ENCODE measurements at places on chromosomes 12 and 14. TPM values are rescaled to one million over a fixed set of nuclear protein-coding genes. Genes with fewer than 3 reads are reported as not detected.

The LBHD2 gene
- total RNA-seq = not detected

The BCL11B gene
- 5.9 TPM for total RNA-seq

The REM2 gene
- 1.1 TPM for total RNA-seq

DNA sequence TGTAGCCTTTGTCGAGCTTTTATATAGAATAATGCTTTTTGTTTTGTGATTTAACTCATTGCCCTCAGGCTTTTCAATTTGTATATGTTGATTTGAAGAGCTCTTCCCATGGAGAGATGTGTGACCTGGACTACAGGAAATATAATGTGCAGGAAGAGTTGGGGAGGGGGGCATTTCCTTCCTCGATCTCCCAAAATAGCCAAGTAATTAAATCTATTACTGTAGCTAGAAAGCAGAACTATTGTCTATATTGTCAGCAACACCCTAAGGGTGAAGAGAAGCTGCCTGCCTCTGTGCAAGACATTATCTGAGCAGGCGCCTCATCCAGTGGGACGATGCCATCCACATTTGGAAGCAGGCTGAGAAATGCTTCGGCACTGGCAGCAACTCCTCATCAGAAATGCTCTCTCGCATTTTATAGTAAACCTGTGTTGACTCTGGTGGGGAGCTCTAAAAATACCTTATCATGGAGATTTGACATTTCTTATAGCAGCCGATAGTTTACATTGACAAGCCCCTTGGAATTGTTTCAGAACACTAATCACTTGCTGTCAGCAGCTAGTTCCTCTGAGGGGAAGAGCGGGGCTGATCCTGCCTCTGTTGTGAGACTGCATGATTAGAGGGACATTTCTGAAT lies 392.5 kb upstream of the RGS6 start:
- DNase-seq = no peak

The NKX2-8 gene
- total RNA-seq = not detected

DNA sequence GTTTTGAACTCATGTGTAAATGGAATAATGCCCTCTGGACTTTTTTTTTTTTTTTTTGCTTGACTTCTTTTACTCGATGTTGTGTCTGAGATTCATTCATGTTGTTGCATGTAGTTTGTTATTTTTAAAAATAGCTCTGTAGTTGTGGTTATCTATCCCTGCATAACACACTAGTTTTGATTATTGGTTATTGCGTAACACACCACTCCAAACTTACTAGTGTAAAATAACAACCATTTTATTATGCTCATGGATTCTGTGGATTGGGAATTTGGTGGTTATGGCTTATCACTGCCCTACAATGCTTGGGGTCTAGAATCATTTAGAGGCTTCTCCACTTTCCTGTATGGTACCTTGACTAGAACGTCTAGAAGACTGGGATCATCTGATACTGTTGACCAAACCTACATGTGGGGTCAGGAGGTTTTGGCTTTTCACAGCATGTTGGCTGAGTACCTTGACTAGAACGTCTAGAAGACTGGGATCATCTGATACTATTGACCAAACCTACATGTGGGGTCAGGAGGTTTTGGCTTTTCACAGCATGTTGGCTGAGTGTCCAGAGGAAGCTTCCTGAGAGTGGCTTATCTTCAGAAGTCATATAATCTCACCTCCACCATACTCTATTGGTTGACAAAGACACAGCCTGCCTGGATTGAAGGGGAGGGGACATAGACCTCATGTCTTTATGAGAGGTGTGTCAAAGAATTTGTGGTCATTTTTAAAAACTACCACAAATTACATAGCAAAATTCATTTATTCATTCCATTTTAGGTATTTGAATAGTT lies 11.6 kb downstream of the VRK1 start:
- no peak for DNase-seq

- no peak for DNase-seq
Observed at GRCh38 chr12:11808931-11809330, 159.5 kb downstream of the ETV6 start.

DNA sequence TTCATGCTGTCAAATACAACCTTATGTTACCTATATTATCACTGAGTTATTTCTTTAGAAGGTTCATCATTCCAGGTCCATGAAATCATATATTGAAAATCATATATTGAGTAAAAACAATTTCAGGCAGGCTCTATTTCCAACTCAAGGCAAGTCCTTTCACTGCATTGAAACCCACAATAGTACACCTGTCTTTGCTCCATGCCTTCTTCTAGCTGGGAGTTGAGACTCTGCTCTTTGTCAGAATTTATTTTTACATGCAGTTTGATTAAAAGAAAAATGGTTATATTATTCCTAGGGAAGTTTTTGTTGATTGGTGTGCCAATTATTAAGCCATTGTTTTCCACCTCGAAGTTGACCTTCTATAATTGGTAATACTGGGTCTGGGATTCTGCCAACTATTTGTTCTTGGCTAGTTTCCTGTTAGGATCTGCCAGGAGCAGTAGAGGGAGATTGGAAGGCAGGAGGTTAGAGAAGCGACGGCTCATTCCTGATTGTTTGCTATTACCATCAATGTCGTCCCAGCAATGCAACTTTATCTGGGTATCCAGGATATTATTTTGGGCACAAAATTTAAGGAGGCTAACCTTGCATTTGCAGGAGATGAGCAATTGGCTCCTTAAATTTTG lies 79.5 kb upstream of the MIS18BP1 start:
- no peak for DNase-seq

DNA sequence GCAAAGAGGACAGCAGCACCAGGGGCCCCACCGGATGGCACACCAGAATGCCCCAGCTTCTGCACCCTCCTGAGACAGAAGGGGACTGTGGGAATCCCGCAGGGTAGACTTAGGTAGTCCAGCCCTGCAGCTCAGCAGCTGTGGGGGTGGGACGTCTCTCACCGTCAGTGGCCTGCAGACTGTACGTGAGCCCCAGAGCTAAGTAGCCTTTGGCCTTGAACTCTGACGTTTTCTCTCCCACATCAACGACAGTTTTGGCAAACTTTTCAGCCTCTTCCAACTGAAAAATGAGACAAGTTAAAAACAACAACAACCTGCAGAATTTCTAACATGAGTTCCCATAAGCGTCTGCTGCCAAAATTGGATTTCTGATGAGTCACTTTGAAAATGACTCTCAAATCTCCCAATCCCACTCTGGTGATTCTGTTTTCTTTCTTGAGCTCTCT lies 161.4 kb downstream of the TTC7B start:
- DNase-seq = no peak

The GCH1 gene
- total RNA-seq = 8.1 TPM

GRCh38 chr12:19507823-19508222 lies 68.5 kb downstream of the AEBP2 start:
- DNase-seq = no peak

The TAC3 gene
- 9.7 TPM for total RNA-seq

GRCh38 chr12:119659289-119659897 lies 8.5 kb upstream of the PRKAB1 start:
- DNase-seq = no peak

- no peak for DNase-seq
Observed at GRCh38 chr12:116066381-116067230, 210.9 kb downstream of the MED13L start.

The CCDC60 gene
- 0.78 TPM for total RNA-seq

DNA sequence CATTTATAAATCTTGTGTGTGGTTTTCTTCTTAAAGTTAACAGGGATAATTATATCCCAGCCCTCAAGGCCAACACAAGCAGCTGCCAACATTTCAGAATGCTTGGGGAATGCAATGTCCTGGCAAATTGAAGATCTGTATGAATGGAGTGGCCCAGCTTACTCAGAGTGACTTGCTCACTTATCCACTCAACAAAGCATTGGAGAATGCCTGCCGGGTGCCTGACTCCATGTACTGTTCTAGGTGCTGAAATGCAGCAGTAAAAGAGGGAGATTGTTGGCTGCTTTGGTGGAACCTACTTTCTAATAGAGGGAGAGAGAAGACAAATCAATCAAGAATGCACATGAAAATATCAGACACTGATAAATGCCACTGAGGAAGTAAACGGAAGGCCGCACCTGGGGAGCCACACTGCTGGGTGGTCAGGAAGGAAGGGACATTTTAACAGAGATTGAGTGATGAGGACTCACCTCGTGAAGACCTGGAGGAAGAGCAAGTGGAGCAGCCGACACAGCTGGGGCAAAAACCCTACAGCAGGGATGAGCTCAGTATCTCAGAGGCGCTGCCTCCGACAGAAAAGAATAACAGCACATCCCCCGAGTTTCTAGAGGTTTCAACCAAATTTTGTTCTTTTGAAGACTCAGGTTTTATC lies 61.2 kb upstream of the VASH1 start:
- DNase-seq = peak; percentile 16

The HECTD4 gene
- total RNA-seq = 28.7 TPM

The CACNA2D4 gene
- not detected for total RNA-seq

The PYM1 gene
- total RNA-seq = 58.5 TPM

DNA sequence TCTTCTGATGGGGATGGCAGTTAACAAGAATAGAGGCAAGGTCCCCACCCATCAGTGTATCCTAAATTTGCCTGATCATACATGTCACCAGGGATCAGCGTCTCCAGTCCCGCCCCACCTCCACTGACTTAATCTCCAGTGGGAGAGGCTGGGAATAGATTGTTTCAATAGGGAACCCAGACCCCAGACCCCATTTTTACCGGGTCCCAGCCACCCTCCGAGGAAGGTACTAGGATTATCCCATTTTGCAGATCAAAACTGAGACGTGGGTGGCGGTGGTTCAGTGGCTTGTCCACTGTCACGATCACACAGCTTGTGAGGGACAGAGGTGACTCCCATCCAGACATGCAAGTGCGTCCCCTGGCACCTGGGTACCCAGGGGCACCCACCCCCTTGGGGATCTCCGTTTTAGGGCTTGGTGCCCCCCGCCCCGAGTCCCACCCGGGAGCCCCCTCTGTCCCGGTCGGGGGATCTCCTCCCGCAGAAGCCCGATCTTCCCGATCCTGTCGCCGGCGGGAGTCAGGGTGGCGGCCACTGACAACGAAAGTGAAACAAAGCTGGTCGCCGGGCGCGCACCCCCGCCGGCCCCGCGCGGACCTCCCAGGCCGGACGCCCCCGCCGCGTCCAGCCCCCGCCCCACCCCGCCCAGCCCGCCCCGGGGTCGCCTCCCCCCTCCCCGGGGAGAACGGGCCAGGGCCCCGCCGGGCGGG lies 523 bp downstream of the WSB2 start:
- no peak for DNase-seq

DNA sequence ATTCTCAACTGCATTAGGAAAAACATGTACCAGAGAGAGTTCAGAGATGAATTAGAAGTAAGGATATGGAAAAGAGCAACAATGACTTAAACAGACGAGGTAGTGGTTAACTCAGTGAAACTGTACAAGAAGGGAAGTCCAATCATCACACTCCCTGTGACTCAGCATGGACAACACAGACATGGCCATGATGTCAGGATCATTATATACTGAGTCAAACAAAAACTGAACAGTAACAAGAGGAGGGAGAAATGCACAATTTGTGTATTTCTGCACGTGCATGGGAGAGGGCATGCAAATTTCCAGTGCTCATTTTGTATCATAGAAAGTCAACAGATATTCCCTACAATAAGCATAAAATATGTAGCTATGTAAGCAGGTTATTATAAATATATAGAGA lies 1037.8 kb downstream of the BCL11B start:
- no peak for DNase-seq

GRCh38 chr12:9404469-9405260 lies 196.5 kb upstream of the PZP start:
- DNase-seq = no peak

- DNase-seq = no peak
Observed at GRCh38 chr12:60230056-60230455, 634.2 kb downstream of the SLC16A7 start.

The DHRS4L2 gene
- total RNA-seq = 15.4 TPM

DNA sequence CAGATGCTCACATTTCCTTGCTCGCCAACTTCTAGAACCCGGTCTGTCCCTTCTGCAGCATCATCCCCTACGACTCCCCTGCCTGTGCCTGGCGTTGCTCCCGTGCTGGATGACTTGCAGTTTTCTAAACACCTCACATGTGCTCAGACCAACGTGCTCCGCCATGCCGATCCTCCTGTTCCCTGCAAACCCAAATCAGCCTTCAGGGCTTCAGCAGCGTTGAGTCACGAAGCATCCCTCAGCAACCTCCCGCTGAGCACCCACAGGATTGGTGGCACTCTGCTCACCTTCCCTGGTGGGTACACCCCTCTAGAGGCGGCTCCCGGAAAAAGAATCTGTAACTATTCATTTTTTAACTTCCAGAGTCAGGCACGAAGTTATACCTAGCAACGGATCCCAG lies 2.8 kb upstream of the PIWIL1 start:
- DNase-seq = no peak

The TIGAR gene
- 26.4 TPM for total RNA-seq

DNA sequence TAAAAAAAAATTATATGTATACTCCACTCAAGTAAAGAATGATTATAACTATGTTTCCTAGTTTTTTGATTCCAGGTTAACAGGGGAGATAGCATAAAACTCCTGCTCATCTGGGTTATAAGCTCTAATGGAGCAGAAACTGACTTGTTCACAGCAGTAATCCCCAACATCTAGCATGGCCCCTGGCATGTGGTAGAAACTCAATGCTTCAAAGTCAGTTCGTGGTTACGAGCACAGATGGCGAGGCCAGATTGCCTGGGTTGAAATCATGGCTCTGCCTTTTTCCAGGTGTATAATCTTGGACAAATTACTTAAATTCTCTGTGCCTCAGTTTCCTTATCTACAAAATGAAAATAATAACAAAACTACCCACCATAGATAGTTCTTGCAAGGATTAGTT lies 183.8 kb downstream of the TTC7B start:
- DNase-seq = no peak

DNA sequence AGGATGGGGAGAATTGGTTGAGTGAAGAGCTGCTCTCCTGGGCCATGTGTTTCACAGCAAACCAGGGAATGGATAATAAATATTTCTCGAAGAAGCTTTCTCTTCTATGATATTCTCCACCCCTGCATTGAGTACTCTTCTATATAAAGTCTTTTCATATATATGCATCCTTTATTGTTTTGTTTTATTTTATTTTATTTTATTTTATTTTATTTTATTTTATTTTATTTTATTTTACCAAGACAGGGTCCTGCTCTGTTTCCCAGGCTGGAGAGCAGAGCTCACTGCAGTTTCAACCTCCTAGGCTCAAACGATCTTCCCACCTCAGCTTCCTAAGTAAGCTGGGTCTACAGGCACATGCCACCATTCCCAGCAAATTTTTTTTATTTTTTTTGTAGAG lies 85.8 kb downstream of the SCN8A start:
- DNase-seq = no peak

The ALDH2 gene
- total RNA-seq = 40.4 TPM

The OAS1 gene
- not detected for total RNA-seq
